ENCODE measurements at places on chromosomes 12 and 14.

- no peak for DNase-seq
Observed at GRCh38 chr12:53755893-53756292, 4.1 kb upstream of the CISTR start.

DNA sequence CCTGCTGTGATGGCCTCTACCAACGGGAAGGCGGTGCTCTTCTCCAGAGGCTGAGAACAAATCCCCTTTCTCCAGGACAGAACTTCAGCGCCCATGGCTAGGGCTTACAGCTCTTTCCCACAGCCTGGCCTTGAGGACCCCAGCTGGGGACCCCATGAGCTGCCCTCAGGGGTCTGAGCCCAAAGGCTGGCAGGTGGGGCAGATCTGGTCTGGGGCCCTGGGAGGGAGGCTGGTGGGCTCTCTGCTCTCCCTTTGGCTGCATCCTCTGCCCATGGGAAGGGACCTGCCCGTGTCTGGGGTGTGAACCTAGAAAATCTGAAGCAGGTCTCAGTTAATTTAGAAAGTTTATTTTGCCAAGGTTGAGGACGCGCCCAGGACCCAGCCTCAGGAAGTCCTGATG, 322.1 kb downstream of the ADGRD1 start:
- no peak for DNase-seq

DNA sequence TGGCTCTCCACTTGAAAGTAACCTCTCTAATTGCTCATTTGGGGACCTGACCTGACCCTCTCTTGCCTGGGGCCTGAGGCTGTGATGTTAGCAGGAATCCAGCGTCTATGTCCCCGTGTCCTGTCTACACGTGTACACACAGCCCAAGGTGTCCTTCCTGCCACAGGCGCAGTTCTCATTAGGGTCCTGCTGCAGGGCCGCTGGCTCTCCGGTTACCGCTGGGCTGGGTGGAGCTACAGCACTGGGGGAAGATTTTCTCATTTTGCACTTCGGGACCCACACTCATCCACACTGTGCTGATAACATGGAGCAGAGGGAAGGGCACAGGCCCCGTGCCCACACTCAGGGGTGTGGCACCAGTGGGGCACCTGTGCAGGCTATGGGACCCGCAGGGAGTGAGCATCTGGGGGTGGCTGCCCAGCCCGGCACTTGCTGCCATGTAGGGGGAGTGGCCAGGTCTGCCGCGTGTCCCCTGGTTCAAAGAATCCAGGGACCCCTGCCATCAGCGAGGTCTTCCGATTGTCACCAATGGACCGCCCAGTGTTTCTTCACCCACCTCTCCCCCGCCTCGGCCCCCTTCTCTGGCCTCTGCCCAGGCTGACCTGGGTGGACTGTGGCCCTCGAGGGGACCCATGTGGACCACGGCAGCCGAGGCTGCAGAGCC, 98.7 kb upstream of the SFSWAP start:
- DNase-seq: no peak

DNA sequence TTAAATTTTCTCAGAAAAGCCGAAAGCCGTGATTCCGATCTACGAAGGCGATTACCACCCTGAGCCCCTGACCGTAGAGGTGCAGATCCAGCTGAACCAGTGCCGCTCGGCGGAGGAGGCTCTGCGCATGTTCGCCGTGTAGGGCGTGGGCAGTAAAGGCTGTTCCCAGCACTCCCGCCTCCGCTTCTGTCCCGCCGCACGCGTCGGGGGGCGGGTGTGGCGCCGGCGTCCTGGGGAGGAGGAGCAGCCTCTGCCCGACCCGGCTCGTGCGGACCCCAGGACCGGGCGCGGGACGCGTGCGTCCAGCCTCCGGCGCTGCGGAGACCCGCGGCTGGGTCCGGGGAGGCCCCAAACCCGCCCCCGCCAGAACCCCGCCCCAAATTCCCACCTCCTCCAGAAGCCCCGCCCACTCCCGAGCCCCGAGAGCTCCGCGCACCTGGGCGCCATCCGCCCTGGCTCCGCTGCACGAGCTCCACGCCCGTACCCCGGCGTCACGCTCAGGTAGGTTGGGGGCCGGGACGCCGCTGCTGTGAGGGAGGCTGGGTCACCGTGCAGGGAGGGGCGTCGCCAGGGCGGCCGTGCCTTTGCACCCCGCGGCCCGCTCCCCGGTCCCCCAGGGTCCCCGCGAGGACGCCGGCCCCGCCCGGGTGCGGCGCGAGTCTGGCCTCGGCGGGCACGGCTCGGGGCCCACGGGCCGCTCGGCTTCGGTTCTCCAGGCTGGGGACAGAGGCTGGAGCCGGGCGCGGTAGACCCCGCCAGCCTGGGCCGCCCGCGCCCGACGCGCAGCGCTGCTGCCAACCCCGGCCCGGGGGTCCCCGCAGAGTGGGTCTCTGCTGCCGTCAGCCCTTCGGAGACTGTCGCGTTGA, at the start of gene B3GNT4:
Gene B3GNT4 (plus strand): TSS at position 409 of the 866 bp plus-strand sequence. CDS start 910 bp downstream, outside the sequence.
- peak; percentile 45 for DNase-seq

GRCh38 chr12:62683776-62684569, 217.3 kb downstream of the MON2 start:
- no peak for DNase-seq

- DNase-seq: no peak
Observed at GRCh38 chr14:51546603-51547258, 105.0 kb upstream of the FRMD6 start.

- no peak for DNase-seq
Observed at GRCh38 chr14:56224691-56225681, 106.8 kb downstream of the PELI2 start.

GRCh38 chr12:47779301-47779942, 6.4 kb downstream of the SLC48A1 start:
- DNase-seq: peak; percentile 96

GRCh38 chr12:2137711-2138110, 84.9 kb downstream of the CACNA1C start:
- no peak for DNase-seq

GRCh38 chr12:104959335-104959841, 1.3 kb upstream of the SLC41A2 start:
- DNase-seq: no peak

DNA sequence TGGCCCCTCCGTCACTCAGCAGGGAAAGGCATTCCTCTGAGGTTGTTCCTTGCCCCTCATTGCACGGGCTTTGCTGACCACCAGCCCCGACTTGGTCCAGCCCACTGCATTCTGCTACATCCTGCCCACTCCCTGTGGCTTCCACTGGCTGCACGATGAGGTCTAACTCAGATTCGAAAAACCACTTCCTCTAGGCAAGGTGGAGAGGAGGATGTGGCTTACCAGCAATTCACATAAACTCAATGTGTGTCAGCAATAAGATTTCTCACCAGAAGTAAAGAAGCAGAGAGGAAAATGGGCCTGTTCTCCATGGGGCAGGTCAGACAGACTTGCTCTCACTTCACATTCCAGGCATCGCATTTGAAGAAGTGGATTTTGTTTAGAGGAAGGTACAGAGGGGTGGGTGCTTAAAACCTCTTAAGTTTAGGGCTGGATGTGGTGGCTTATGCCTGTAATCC, 14.7 kb downstream of the GPR68 start:
- DNase-seq: no peak

- no peak for DNase-seq
Observed at GRCh38 chr12:115455268-115455681, 771.3 kb upstream of the TBX3 start.

- DNase-seq: no peak
Observed at GRCh38 chr12:130339951-130340350, 2.3 kb downstream of the PIWIL1 start.

DNA sequence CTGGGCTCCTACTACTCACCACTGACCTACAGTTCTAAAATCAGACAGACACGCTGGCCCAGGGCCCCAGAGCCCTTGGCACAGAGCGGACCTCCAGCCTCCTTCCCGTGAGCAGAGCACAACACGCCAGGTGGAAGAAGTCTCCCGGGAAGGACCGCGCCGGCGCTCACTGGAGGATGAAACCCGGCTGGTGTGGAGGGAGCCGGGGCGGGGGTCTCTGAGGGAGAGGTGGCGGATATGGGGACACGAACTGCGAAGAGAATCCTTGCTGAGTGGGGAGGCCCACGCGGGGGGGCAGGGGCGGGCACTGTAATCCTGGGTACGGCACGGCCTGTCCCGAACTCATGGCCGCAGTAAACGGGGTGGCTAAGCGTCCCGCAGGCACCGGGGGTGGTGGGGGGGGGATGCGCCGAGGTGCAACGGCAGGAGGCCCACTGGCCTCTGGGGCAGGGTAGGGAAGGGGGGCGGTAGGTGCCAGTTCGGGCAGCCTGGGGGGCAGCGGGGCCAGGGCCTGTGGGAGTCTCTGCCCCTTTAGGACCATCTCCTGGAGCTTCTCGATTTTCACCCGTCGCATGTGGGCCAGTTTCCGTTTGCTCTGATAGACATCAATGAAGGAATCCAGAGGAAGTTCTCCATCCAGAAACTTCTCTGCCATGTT, 28.8 kb downstream of the VPS37B start:
- DNase-seq: no peak

GRCh38 chr12:19744705-19745218, 305.5 kb downstream of the AEBP2 start:
- no peak for DNase-seq

DNA sequence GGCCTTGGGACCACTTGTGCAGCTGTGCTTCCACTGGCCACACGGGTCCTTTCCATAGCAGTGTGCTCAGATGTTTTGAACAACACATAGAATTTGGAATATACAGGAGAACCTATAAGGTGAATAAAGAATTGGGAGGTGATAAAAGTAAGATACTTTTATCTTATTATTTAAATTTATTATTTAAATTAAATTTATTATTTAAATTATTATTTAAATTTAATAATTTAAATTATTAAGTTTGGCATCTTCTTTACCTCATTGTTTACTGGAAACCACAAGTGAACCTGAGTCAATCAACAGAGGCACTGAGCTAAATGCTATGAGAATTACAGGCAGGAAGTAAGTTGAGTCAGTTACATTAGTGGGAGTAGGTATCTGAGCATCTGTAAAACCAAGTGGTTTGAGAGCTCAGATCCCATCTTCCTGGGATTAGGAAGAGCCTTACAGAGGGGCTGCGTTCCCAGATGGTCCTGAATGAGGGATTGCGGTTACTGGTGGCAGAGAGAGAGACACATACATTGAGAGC, 103.1 kb downstream of the ESR2 start:
- DNase-seq: no peak

DNA sequence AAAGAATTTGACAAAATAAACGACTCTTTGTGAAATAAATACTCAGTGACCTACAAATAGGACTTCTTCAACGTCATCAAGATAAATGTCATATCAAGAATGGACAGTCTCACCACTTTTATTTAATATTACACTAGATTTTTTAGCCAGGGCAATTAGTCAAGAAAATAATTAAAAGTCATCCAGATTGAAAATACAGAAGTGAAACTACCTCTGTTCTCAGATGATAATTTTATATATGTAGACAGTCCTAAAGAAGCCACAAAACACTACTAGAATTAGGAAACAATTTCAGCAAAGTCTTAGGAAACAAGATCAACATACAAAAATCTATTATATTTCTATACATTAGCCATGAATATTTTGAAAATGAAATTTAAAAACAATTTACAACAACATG, 689.6 kb upstream of the SEL1L start:
- DNase-seq: no peak

DNA sequence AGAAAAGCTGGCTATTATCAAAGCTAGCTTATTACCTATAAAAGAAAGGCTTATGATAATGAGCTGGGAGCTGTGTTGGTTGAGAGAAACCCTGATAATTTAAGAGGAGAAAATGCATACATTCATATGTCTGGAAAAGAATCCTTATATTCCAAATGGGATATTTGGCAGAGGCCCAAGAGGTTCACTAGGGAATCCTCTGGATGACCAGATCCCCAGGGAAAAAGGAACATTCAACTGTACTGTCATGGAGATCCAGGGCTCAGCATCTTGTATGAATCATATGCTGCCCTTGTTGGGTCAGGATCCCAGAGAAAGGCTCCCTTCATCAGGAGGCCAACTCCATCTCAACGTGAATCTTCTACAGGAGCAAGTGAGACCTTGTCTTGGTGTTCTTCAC, 16.6 kb upstream of the FBXO34 start:
- no peak for DNase-seq

- no peak for DNase-seq
Observed at GRCh38 chr12:117592588-117593305, 231.3 kb upstream of the NOS1 start.

GRCh38 chr14:23577710-23578392, 739 bp downstream of the JPH4 start:
- DNase-seq: no peak

GRCh38 chr12:114504311-114504710, 98.4 kb upstream of the TBX5 start:
- DNase-seq: no peak
